ENCODE measurements at places on chromosomes 5 and 9.

DNA sequence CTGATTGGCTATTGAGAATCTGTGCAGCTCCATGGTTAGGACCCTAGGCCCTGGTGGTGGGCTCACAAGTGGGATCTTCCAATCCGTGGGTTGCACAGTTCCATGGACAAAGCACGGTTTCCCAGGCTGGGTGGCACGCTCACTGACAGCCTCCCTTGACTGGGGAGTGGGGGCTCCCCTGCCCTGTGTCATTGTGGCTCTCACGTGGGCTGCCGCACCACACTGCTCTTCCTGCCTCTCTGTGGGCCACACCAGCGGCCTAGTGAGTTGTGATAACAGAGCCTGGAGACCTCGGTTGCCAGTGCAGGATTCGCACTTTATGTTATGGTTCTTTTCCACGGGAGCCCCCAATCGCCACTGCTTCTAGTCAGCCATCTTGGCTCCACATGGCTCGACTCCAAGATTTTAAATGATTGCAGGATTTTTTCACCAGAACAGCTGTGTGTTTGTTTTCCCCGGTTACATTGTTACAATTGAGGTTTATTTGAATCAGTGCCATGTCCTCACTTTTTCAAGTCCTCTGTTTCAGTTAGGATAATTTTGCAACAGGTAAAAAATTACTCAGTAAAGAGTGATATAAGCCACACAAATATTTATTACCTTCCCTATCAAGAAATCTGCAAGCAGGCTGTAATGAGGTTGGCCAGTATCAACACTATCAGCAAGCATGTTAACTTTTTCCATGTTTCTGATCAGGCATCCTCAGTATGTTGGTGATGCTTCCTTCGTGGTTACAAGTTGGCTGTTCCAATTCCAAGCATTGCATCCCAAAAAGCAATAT lies 253.8 kb downstream of the ZNF608 start:
- DNase-seq: no peak

DNA sequence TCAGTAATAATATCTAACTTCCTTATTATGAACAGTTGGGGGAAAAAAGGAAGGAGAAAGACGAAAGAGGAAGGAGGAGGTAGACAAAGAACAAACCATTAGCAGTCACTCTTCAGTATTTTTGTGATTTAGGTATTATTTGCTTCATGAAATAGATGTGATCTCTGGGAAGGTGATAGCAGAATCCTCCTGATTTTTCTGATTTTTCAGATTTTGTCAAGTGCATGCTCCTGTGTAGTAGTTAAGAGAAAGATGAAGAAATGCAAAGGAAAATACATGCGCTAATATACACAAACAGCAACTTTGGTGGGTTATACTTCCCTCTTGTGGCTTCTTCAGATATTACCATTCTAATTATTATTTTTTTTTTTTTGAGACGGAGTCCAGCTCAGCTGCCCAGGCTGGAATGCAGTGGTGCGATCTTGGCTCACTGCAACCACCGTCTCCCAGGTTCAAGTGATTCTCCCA lies 31.6 kb downstream of the LMNB1 start:
- DNase-seq: no peak

DNA sequence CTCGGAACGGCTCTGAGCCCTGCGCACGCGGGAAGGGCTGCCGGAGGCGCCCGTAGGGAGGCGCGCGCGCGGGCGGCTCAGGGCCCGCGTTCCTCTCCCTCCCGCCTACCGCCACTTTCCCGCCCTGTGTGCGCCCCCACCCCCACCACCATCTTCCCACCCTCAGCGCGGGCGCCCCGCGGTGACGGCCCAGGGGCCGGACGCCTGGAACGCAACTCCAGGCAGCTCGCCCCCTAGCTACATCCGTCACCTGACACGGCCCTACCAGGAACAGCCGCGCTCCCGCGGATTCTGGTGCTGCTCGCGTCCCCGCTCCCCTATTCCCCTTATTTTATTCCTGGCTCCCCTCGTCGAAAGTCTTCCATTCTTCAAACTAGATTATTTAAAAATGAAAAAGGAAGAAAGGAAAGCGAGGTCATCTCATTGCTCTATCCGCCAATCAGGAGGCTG lies at the start of gene CDKN2B-AS1:
CDKN2B-AS1 (plus strand) TSS at position 236 of the 450 bp plus-strand sequence.
- DNase-seq: peak; percentile 51

- DNase-seq: no peak
These were observed 193.1 kb downstream of the GLIS3 start for GRCh38 chr9:4106760-4107143.

- no peak for DNase-seq
These were observed 11.3 kb upstream of the SCGB3A1 start for GRCh38 chr5:180602481-180603075.

DNA sequence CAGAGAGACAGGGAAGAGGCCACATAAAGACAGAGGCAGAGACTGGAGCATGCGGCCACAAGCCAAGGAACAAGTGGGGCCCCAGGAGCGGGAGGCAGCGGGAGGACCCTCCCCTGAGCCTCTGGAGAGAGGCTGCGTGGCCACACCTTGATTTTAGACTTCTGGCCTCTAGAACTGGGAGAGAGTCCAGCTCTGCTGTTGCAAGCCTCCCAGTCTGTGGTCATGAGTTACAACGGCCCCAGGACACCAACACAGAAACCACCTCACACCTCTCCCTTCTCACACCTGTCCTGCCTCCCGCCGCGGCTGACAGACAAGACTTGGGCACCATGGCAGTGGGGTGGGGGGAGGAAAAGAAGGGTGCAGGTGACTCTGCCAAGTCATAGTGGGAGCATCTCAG lies 2.2 kb downstream of the INPP5E start:
- DNase-seq: no peak

DNA sequence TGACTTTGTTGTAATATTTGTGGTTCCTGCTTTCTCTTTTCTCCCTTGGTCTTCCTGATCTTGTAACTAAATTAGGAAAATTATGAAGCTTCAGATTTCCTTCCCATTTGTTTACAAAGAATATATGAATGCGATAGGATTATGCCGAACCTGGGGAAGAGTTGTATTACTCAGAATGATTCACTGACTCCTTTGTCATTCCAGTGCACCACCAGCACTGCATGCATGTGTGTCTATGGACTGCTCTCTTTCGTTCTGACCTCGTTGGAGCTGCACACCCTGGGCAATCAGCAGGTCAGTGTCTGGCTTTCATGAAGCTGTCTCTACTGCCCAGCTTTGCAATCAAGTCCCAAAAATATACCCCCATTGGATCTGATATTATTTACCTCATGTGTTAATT lies 25.5 kb downstream of the NUP188 start:
- DNase-seq: no peak

GRCh38 chr9:121622387-121623203 lies 28.8 kb upstream of the DAB2IP start:
- no peak for DNase-seq

DNA sequence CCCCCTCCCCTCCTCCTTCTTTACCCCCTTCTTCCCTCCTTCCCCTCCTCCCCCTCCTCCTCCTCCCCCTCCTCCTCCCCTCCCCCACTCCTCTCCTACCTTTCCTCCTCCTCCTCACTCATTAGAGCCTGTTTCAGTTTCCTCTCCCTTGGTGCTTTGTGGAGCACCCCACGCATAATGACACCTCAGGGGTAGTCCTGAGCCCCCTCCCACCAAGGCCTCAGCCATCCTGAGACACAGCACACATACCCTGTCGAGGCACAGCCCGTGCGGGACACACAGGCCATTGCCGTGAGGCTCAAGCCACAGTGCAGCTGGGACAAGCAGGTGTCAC lies 35.4 kb downstream of the HK3 start:
- DNase-seq: no peak

GRCh38 chr5:123089914-123090660 lies 1.0 kb downstream of the PRDM6 start:
- no peak for DNase-seq

- DNase-seq: no peak
These were observed 32.5 kb downstream of the EBF1 start for GRCh38 chr5:159067201-159067600.

- no peak for DNase-seq
These were observed 133.3 kb downstream of the ARL15 start for GRCh38 chr5:54177058-54177457.

- DNase-seq: no peak
These were observed 108.6 kb downstream of the TRIO start for GRCh38 chr5:14251733-14252132.

GRCh38 chr9:95510709-95511615 lies 5.8 kb downstream of the PTCH1 start:
- peak; percentile 66 for DNase-seq

DNA sequence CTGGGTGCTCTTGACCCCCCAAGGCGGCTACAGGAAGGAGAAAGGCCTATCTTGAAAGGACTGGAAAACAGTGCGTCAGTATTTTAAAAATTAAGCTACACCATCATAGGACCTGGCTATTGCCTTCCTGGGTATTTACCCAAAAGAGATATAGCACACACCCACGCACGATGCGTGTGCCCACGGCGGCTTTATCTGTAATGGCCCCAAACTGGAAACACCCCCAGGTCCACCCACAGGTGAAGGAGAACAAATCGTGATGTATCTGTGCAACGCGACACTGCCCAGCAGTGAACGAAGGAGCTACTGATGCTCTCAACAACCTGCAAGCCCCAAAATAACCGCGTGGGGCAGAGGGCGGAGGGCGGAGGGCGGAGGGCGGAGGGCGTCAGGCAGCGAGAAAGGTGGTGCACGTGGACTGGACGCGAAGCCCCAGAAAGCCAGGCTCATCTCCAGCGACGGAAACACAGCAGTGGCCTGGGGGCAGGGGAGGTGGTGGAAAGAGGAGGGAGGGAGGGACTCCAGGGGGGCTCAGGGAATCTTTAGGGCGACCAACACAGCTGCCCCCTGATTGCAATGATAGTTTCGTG lies 12.4 kb upstream of the PTGDS start:
- no peak for DNase-seq

Data from C1 segment of cervical spinal cord (tissue), 14 donors.